ENCODE measurements at places on chromosomes 1 and 21. TPM values are rescaled to one million over a fixed set of nuclear protein-coding genes. Genes with fewer than 3 reads are reported as not detected.

The RAP1GAP gene
- total RNA-seq, result 0.15 TPM

The DISP1 gene
- total RNA-seq, result 11.6 TPM

The DEDD gene
- total RNA-seq, result 35.9 TPM

The GBP3 gene
- total RNA-seq, result 28.8 TPM

The UBXN11 gene
- 6.3 TPM for total RNA-seq

The GBP4 gene
- total RNA-seq, result 0.15 TPM

The EEIG2 gene
- total RNA-seq, result 33.9 TPM

The MIXL1 gene
- total RNA-seq, result not detected

The FALEC gene
- total RNA-seq, result not detected

The INSRR gene
- total RNA-seq, result not detected

The ATP13A2 gene
- 21.0 TPM for total RNA-seq

All from smooth muscle cell of trachea (primary cell).